Right lung (tissue), 10 donors: ENCODE measurements at places on chromosomes 7 and 10. TPM values are rescaled to one million over a fixed set of nuclear protein-coding genes. Genes with fewer than 3 reads are reported as not detected.

DNA sequence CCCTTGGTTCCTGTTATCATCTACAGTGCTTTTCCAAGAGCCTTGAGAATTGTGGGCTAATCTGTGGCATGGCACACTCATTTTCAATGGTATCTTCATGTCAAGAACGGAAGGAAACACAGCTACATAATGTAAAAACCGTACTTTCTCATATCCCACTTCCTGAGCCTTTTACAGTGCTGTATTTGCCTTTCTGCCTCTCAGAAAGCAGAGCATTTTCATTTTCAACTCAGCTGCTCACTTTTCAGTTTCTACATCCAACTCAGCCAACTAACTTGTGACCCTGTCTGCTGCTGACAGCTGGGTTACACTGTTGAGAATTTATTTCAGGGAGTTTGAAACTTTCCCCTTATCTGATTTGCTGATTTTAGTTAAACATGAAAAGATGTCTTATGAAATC lies 875.8 kb upstream of the KCND2 start:
- no peak for DNase-seq

DNA sequence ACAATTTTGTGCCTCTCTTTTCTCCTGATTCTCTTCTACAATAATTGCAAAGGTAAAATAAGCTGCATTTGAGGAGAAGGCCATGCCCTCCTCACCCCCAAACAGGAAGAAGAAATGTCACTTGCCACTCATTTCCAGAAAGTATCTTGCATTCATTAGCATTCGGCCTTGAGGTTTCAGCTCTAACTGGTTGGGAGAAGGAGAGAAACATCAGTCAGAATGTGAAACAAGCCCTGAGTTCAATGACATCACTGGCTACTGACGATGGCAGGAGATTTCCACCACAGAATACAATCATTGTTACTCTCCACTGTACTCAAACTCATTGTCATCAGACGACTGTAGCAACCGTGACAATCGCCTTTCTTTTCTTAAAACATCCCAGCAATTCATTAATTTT lies 72.8 kb downstream of the PRKCQ start:
- DNase-seq, result no peak

DNA sequence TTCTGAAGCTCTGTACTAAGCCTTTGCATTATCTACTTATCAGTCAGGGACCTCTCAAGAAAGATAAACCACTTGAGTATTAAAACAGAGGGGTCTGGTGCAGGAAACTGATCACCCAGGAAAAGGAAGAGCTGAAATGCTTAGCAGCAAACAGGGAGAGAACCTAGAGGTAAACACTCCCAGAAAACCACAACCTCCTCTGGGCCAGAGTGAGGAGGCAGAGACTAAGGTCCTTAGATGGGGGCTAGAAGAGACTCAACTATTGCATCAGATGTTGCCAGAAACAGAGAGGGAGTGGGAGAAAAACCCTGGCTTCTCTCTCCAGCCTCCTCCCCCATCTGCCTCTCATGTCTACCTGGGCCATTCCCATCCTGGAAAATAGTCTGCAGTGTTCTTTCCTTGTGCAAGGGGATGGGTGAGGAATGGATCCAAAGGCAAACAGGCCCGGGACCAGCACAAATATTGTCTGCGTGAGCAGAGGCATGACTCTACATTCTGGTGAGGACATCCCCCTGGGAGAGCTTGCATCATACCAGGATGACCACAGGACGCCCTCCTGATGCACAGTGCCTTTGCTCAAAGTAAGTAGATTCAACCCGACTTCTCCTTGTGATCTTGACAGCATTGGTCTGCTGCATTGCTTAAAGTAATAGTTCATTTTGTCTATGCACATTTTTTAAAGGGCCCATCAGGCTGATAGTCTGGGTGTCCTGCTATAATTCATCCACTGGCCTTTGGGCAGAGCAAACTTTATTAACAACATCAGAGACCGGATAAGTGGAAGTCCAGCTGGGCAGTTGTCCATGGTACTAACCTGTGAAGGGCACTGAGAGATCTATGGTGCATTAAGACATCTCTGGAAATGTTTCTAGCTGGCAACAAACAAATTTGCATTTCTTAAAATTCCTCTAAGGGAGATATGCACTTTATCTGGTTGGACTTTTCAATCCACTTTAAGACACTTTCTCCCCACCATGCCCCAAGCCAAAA lies 22.4 kb upstream of the ODAD2 start:
- no peak for DNase-seq

GRCh38 chr7:26398427-26398755 lies 106.7 kb downstream of the SNX10 start:
- DNase-seq, result peak; percentile 83

- DNase-seq, result no peak
Measured at GRCh38 chr10:63825111-63825510, 303.9 kb downstream of the REEP3 start.

GRCh38 chr7:155585951-155586350 lies 39.6 kb upstream of the CNPY1 start:
- DNase-seq, result no peak

Gene NXPH1
- not detected for polyA plus RNA-seq

Gene CPA1
- polyA plus RNA-seq, result 0.81 TPM

Gene HMX3
- not detected for polyA plus RNA-seq
